ENCODE measurements at places on chromosomes 2 and 18.

GRCh38 chr18:57930476-57930875, 113.5 kb upstream of the NEDD4L start:
- DNase-seq, result no peak

- no peak for DNase-seq
These were observed 65.8 kb downstream of the EMILIN2 start for GRCh38 chr18:2912357-2913299.

DNA sequence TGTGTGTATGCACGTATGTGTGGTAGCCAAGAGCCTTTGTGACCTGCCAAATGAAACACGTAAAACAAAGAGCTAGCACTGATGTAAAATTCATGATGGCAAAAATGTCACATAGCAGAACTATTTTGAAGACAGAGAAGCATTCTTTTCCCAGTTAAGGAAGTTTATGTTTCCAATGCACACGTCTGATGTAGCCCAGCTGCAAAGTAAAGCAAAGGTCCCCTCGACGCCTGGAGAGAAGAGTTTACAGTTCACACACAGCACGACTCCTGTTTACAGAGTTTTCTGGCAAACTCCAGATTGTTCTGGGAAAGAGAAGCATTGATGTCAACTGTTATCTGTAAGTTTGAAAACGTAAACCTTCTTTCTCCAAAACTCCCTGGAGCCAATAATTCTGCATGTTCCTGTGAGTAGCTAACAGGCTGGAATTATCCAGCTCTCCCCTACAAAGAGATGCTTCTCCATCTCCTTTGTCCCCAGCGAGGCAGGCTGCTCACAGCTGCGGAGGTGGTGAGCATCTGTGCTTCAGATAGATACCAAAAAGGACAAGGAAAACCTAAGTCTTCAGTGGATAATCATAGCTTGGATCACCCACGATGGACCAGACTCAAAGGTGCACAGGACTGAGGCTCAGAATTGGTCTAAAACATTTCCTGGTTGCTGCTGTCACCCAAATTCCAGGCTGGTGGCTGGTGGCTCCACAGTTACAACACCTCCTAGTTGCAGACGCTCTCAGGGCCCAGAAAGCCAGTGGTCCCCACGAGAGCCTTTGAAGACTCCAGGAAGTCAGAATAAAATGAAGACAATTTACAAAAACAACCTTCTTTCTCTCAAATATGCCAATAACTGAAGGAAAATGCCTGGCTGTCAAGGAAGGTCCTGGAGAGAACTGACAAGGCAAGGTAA, 87.4 kb downstream of the COL6A3 start:
- no peak for DNase-seq

- DNase-seq, result no peak
These were observed 1452.2 kb upstream of the ACVR2A start for GRCh38 chr2:146392631-146393030.

- DNase-seq, result no peak
These were observed 2030.6 kb upstream of the CELF4 start for GRCh38 chr18:39596221-39596620.

DNA sequence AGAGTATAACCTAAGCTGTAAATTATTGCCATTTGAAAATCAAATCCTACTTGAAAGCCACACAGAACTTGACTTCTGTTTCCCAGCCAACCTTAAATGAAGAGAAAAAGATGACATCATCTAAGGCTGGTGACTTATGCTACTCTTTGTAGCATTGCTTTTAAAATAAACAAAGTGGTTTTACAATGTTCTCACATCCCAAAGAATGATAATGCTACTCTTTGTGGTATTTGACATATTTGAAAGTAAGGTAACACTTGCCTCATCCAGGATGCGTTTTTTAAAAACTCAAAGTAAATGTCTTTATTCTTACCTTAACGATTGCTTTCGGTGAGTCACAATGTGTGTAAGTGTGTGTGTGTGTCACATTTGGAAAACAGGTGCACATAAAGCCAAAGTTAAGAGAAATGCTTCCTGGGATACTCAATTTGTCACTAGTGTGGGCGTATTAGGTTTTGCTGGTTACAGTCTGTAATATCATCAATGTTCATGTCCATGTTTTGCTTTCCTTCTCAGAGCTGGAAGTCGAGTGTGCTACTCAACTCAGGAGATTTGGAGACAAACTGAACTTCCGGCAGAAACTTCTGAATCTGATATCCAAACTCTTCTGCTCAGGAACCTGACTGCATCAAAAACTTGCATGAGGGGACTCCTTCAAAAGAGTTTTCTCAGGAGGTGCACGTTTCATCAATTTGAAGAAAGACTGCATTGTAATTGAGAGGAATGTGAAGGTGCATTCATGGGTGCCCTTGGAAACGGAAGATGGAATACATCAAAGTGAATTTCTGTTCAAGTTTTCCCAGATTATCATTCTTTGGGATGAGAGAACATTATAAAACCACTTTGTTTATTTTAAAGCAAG, 2.6 kb downstream of the PMAIP1 start:
- DNase-seq, result no peak

DNA sequence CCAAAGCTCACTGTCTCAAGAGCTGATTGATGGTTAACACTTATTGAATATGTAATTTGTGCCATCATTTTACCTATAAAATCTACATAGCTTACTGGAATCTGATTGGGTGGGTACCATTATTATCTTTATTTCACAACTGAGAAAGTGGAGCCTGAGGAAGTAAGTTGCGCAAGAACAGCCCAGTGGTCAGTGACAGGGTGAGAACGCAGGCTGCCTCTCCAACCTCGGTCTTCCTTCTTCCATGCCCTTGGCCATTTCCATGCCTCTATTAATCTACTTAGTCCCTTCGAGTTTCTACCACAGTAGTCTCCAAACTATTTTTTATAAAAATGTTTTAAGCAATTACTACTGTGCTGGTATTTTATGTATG, 390.9 kb upstream of the VWC2L start:
- no peak for DNase-seq

- no peak for DNase-seq
These were observed 304.3 kb upstream of the CNTNAP5 start for GRCh38 chr2:123720760-123721159.

GRCh38 chr18:13520306-13520705, 206.1 kb downstream of the FAM210A start:
- no peak for DNase-seq

DNA sequence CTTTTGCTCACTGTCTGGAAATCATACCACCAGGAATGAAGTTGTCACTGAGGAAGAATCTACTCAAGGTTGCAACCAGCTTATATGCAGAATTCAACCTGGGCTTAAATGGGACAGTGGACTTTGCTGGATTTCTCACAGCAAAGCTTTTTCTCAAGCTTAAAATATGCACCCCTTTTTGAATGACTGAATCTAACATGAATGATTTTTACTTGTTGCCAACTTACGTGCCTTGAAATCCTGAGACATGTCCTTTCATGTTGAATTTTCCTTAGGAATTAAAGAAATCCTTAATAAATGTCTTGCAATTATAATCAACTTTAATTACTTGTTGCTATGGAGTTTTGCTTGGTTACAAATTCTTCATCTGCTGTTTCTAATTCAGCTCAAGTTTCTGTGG, 57.4 kb downstream of the SPP2 start:
- no peak for DNase-seq

GRCh38 chr2:46487667-46488335, 8.4 kb downstream of the TMEM247 start:
- DNase-seq, result no peak

GRCh38 chr2:199833525-199833924, 17.5 kb downstream of the FTCDNL1 start:
- no peak for DNase-seq

GRCh38 chr18:74457043-74457724, at the start of gene DIPK1C:
Gene DIPK1C (minus strand): TSS chr18:74457308. CDS start chr18:74457259, 49 bp downstream.
- DNase-seq, result no peak

DNA sequence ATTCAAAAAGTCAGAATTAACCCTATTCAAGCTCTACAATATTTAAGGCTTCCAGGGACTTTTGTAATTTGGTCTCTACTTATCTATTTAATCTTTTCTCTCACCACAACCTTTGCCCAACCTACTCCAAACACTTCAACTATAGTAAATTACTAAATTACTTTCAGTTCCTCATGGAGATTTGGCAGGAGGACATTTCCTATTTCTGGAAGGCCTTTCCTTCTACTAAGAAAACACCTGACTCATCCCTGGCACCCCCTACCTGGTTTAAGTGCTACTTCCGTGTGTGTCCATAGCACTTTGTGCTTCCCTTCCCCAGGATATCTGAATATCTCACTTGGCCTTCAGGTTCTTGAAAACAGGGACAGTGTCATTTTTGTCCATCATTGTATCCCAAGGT, 96.3 kb downstream of the UPP2 start:
- no peak for DNase-seq

DNA sequence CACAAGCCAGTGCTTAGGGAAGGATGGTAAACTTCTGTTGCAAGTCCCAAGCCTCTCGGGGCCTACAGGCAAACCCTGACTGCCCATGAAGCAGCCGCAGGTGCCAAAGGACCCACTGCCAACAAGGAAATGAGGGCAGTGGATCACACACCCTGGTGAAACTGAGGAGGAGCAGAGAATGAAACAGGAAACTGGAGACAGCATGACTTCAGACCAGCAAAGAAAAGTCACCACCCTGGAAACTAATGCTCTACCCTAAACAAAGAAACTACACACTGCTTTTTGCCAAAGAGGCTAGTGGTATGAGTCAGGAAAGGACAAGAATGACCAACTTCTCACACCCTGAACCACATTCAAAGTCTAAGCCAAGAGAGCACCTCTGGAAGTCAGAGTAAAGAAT, 97.2 kb downstream of the MYO5B start:
- no peak for DNase-seq

GRCh38 chr18:13070460-13070859, 79.3 kb downstream of the CEP192 start:
- no peak for DNase-seq

DNA sequence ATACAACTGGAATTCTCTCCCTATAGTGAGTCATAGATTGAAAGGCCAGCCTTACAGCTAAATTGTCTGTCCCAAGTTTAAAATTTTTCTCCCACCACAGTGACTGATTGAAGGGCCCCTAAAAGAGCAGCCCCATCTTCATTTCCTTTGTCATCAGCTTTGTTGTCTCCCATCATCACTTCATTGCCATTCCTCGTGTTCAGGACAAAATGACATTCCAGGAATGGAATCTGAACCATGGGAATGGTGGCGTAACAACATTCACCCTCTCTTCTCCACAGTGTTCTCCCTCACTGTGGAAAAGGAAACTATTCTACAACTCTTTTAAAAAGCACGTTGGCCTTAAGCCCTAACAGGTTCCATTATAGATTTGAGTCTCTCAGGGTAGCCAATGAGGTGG, 52.1 kb downstream of the PSTPIP2 start:
- DNase-seq, result no peak

DNA sequence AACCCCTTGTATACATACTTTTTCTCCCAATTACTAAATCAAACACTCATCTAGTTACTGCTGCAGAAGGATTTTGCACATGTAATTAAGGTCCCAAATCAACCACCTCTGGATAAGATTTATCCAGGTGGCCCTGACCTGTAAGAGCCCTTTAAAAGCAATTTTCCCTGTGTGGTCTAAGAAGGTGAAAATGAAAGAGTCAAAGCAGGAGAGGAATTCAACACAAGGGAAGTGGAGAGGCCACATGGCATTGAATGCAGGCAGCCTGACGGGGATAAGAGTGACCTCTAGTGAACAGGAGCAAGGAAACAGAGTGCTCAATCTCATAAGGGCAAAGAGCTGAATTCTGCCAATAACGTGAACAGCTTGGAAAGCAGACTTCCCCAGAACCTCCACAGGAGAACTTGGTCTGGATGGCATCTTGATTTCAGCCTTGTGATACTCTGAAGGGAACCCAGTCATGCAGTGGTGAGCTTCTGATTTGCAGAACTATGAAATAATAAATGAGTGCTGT, 27.2 kb downstream of the PPP3R1 start:
- peak; percentile 9 for DNase-seq

- no peak for DNase-seq
These were observed 166.5 kb upstream of the CXCR4 start for GRCh38 chr2:136284226-136285119.

GRCh38 chr18:27778441-27778840, 398.5 kb downstream of the CDH2 start:
- DNase-seq, result no peak

- DNase-seq, result no peak
These were observed 139.8 kb downstream of the ZFP36L2 start for GRCh38 chr2:43086451-43087221.

GRCh38 chr2:71336802-71337201, 5.2 kb downstream of the ZNF638 start:
- DNase-seq, result no peak

DNA sequence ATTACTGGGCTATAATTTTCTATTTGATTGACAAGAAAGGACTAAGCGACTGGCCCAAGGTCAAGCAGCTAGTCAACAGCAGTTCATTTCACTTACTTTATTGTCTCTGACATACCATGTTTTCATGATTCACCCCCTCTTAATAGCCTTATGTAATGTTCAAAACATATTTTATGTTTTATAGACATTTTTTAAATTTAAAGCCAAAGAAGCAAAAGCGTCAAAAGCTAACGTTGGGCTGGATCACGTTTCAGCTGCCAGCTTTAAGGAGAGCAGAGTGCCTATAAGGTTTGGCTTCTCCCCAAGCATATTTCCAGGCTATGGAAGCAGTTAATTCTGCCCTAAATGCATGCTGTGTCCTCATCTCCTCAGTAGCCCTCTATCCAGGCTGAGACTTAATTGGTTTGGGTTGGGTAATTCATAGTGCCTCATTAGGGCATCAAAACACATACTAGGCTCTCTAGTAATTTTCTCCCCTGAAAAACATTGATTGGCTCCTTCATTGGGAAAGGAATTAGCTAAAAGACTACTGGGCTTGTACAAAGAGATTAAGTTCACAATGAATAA, 94.8 kb upstream of the CREB1 start:
- DNase-seq, result no peak

DNA sequence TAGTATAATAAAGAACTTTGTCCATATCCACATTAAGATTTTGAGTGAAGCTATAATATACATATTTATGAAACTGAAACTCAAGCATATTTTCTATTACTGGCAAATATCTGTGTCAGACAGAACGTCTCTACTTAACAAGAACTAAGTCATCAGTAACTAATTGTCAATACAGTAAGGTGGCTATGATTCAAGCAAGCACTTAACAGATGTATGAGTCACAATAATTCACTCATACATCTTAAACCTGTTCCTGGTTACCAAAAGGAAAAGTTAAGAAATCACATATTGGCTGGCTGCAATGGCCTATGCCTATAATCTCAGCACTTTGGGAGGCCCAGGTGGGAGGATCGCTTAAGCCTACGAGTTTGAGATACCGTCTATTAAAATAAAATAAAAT, 96.0 kb downstream of the SOS1 start:
- no peak for DNase-seq

- no peak for DNase-seq
These were observed 1.1 kb downstream of the VAMP8 start for GRCh38 chr2:85578243-85579180.

All from activated CD4-positive, alpha-beta T cell treated with anti-CD3 and anti-CD28 coated beads, Interleukin-2, amount 50 U/mL, for 4 hours (primary cell).